K562 (cell line): ENCODE measurements at places on chromosomes 12 and 14. TPM values are rescaled to one million over a fixed set of nuclear protein-coding genes. Genes with fewer than 3 reads are reported as not detected.

DNA sequence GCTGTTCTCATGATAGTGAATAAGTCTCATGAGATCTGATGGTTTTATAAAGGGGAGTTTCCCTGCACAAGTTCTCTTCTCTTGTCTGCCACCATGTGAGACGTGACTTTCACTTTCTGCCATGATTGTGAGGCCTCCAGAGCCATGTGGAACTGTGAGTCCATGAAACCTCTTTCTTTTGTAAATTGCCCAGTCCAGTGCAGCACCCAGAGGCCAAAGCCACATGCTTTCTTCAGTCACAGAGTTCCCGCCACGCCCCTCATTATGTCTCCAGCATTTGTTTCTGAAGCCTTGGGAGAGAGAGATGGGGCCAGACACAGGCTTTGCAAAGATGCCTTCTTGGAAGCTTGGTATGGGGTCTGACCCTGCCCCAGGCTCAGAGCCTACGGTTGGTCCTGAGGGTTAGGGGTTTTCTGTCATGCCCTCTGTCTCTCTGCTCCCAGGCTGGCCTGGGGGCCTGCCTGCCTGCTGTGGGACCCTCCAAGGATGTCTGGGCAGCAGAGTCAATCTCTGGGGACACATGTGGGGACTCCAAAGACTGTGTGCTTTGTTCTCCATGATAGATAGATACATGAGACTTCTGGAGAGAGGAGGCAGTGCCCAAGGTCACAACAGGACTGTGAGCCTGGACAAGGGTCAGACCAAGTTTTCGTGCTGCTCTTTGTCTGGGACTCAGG lies 114.1 kb upstream of the PRMT8 start:
- H3K27me3 ChIP-seq: no peaks in the 10 kb centered on the region
- H3K27ac ChIP-seq: no peak overlapping the region
- no peaks in the 10 kb centered on the region for H3K36me3 ChIP-seq
- no peak overlapping the region for H3K4me3 ChIP-seq
- DNase-seq: no peak

- no peak overlapping the region for H3K27ac ChIP-seq
- H3K27me3 ChIP-seq: no peaks in the 10 kb centered on the region
- no peak for DNase-seq
- H3K36me3 ChIP-seq: no peaks in the 10 kb centered on the region
- H3K4me1 ChIP-seq: peaks cover 7% of the 10 kb centered on the region; the same call in 1 of the 3 replicates
Observed at GRCh38 chr14:74062809-74063150, 21.5 kb downstream of the ALDH6A1 start.

DNA sequence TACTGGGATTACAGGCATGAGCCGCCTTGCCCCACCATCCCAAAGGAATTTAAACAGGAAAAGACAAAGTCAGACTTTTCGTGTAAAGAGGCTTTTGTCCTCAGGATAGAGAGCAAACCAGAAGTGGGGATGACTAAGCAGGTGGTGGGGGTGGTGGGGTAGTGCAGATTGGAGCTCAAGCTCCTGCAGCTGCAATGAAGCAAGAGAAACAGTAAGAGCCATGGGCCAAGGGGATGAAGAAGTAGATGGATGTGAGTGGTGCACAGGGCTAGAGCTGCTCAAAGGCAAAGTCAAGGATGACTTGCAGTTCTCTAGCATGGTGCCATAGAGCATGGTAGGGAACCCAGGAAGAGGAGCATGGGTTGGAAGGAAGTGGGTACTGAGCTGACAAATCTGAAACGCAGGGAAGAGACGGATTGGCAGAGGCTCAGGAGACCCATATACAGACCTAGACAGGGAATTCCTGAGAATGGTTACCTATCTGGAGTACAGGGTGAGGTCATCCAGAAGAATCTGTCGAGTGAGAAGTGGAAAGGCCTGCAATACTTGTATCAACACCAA lies 11.4 kb upstream of the RNF34 start:
- H3K4me3 ChIP-seq: no peak overlapping the region
- H3K4me1 ChIP-seq: peaks cover 4% of the 10 kb centered on the region; the same call in 1 of the 2 replicates
- H3K27me3 ChIP-seq: no peaks in the 10 kb centered on the region
- DNase-seq: peak; percentile 45
- no peak overlapping the region for H3K27ac ChIP-seq

DNA sequence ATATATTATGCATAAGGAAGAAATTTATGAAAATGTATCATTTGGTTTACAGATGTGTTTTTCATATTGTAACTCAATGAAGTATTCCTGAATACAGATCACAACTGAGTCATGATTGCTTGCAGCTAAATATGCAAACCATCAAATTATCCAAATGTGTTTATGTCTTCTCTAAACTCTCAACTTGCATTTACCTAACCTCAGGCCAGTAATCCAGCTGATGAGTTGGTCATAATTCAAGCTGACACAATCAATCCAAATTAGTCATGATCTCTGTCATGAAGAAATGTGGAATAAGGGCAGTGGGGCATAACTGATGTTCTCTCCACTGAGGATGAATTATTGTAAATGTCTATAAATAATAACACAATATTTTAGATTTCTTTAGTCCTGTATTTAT lies 104.8 kb upstream of the CNTN1 start:
- DNase-seq: no peak
- no peak overlapping the region for H3K4me3 ChIP-seq
- H3K27ac ChIP-seq: no peak overlapping the region

- peaks cover 14% of the 10 kb centered on the region for H3K4me1 ChIP-seq
- H3K27me3 ChIP-seq: no peaks in the 10 kb centered on the region
- no peak for DNase-seq
Observed at GRCh38 chr12:123531091-123531490, 2.4 kb downstream of the RILPL1 start.

DNA sequence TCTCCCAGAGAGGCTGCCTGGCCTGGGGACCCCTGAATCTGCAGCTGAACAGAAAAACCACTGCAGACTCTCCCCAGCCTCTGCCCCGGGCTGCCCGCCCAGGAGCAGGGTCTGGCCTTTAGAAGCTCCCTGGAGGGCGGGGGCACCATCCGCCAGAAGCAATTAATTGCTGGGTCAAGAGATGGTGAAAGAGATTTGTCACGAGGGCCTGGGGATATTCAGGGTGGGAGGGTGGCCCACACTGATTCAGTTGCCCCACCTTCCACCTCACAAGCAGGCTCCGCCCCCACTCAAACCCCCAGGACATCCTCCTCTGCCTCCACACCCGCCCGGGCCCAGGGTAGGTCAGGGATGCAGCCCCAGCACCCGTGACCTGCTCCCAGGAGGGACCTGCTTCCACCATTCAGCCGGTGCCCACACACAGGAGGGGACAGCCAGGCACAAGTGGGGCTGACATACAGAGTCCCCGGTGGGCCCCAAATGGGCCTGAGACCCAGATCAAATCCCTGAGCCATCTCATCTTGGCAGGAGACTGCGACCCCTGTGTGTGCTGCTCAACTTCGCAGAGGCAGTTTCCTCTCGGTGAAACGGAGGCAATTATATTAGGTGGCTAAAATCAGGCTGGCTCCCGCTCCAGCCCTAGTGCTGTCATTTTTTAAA lies 23.0 kb downstream of the NCOR2 start:
- no peak overlapping the region for H3K27ac ChIP-seq
- H3K36me3 ChIP-seq: no peaks in the 10 kb centered on the region
- no peak for DNase-seq
- no peak overlapping the region for H3K4me3 ChIP-seq

DNA sequence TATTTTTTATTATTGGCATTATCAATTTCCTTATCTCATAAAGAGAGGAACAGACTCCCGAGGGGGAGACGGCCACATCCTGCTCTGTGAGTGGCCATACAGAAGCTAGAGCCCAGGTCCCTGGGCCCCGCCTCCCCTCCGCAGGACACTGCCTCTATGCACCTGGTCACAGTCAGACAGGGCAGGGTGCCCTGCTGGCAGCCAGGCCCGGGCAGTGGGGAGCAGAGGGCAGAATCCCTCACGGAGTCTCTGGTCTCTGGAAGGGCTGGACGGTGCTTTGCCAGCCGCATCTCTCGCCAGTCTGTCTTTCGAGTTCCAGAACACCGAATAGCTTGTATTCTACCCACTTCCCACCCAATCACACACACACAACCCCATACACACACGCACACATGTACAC lies 16.4 kb upstream of the CACNA2D4 start:
- no peak overlapping the region for H3K4me3 ChIP-seq
- no peak for DNase-seq
- peaks cover 27% of the 10 kb centered on the region for H3K27me3 ChIP-seq
- peaks cover 15% of the 10 kb centered on the region; the same call in 1 of the 2 replicates for H3K4me1 ChIP-seq
- H3K36me3 ChIP-seq: no peaks in the 10 kb centered on the region
- no peak overlapping the region for H3K27ac ChIP-seq

Gene CCDC175
- not detected in 2 replicates for total RNA-seq

Gene LHX5
- total RNA-seq: 0.04 and 0.16 TPM in 2 replicates

Gene NDUFA9
- total RNA-seq: 108 and 111 TPM in 2 replicates

Gene MON2
- 25.2 and 26.3 TPM in 2 replicates for total RNA-seq

Gene ANGEL1
- 13.0 and 13.7 TPM in 2 replicates for total RNA-seq

Gene OAS3
- 1.9 and 4.3 TPM in 2 replicates for total RNA-seq

Gene GPRC5D
- not detected in 2 replicates for total RNA-seq

Gene EIF2S3B
- total RNA-seq: 0.64 and 1.3 TPM in 2 replicates

Gene SLC35F4
- not detected in 2 replicates for total RNA-seq

Gene PTPRO
- 0.22 TPM in 1 of 2 replicates, not detected in the other for total RNA-seq

Gene GYS2
- not detected in 2 replicates for total RNA-seq

Gene LPAR5
- 9.2 and 11.7 TPM in 2 replicates for total RNA-seq
